Neuronal stem cell (in vitro differentiated cells): ENCODE measurements at places on chromosomes 5 and 9.
A peak's percentile ranks its signal among the peaks of the same experiment; 100 is the strongest.

- H3K27me3 ChIP-seq, result no peaks in the 10 kb centered on the region
- H3K36me3 ChIP-seq, result no peaks in the 10 kb centered on the region
- peaks cover 2% of the 10 kb centered on the region for H3K4me1 ChIP-seq
- H3K4me3 ChIP-seq, result no peak overlapping the region
- DNase-seq, result no peak
These were observed 969.2 kb downstream of the CDH18 start for GRCh38 chr5:19018822-19019221.

- no peak overlapping the region for H3K4me3 ChIP-seq
- no peak overlapping the region for H3K27ac ChIP-seq
- no peaks in the 10 kb centered on the region for H3K27me3 ChIP-seq
- peaks cover 4% of the 10 kb centered on the region for H3K4me1 ChIP-seq
These were observed 6.8 kb downstream of the FBP2 start for GRCh38 chr9:94586814-94587213.

- DNase-seq, result peak; percentile 79
- H3K36me3 ChIP-seq, result no peaks in the 10 kb centered on the region
- no peak overlapping the region for H3K4me3 ChIP-seq
- no peak overlapping the region for H3K27ac ChIP-seq
These were observed 12.2 kb upstream of the OR13J1 start for GRCh38 chr9:35882263-35882848.

DNA sequence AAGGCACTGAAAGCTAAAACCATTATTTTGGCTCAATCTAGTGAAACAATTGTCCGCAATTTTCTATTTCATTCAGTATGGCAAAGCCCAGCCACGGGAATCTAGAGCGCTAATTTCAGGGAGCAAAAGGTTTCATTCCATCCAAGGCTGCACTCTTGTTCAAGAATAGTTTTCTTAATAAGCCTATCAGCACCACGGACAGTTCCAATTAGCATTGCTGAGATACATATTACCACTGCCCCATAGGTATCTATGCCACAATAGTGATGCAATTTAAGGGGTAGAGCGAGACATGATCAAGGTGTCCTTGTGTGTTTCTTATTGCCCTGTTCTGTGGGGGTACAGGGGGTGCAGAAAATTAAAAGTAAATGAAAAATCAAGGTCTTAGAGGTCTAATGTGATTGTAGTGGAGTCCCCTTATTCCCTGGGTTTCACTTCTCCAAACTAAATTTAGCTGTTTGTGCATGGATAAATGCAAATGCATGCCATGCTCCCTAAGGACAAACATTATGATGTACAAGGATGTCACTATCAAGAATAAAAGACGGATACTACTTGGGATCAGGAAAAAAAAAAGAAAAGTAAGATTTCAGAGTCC is 45.5 kb downstream of the SPOCK1 start:
- H3K27me3 ChIP-seq, result no peaks in the 10 kb centered on the region
- H3K36me3 ChIP-seq, result no peaks in the 10 kb centered on the region
- H3K27ac ChIP-seq, result no peak overlapping the region
- H3K4me1 ChIP-seq, result peaks cover 8% of the 10 kb centered on the region

- H3K4me1 ChIP-seq, result peaks cover 27% of the 10 kb centered on the region
- H3K27me3 ChIP-seq, result no peaks in the 10 kb centered on the region
- no peak for DNase-seq
- no peak overlapping the region for H3K4me3 ChIP-seq
- H3K36me3 ChIP-seq, result no peaks in the 10 kb centered on the region
- no peak overlapping the region for H3K27ac ChIP-seq
These were observed 416.1 kb downstream of the TMEM38B start for GRCh38 chr9:106110483-106110882.

GRCh38 chr9:89536600-89536999 is 38.7 kb upstream of the SEMA4D start:
- no peaks in the 10 kb centered on the region for H3K36me3 ChIP-seq
- no peaks in the 10 kb centered on the region for H3K4me1 ChIP-seq
- peaks cover 29% of the 10 kb centered on the region for H3K27me3 ChIP-seq
- H3K27ac ChIP-seq, result no peak overlapping the region
- H3K4me3 ChIP-seq, result no peak overlapping the region

DNA sequence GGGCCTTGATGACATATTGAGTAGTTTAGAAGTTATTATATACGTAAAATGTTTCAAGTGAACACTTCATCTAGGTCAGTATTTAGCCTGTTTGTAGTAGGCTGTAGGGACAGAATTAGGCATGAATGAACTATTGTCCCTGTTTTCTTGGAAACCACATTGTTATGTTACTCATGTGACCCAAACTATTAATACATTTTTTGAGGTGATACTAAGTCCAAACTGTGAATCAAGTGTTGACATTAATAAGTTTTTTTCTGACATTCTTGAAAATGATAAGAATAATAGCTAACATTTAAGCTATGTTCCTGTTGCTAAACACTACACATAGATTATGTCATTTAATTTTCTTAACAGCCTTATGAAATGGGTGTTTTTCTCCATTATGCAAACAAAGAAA is 1642.7 kb upstream of the WWC1 start:
- H3K36me3 ChIP-seq, result no peaks in the 10 kb centered on the region
- H3K4me1 ChIP-seq, result no peaks in the 10 kb centered on the region
- DNase-seq, result no peak
- no peak overlapping the region for H3K4me3 ChIP-seq

DNA sequence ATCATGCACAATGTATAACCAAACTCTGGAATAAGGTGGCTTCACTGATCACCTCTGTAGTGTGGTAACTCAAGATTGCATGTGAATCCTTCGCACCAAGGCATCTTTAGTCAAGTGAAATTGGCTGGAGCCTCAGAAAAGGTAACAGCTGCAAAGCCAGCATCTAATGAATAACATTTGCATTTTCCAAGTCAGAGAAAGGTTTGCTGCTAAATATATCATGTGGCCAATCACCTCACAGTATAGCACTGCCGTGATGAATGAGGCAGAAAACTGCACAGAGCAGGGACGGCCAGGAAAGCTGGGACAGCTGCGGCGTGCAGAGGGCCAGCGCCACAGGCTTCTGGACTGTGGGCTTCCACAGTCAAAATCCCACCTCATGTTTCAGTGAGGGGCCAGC is 18.5 kb downstream of the MRPS27 start:
- H3K4me3 ChIP-seq, result no peak overlapping the region
- peaks cover 13% of the 10 kb centered on the region for H3K4me1 ChIP-seq
- peaks cover 67% of the 10 kb centered on the region for H3K36me3 ChIP-seq
- H3K27me3 ChIP-seq, result no peaks in the 10 kb centered on the region

DNA sequence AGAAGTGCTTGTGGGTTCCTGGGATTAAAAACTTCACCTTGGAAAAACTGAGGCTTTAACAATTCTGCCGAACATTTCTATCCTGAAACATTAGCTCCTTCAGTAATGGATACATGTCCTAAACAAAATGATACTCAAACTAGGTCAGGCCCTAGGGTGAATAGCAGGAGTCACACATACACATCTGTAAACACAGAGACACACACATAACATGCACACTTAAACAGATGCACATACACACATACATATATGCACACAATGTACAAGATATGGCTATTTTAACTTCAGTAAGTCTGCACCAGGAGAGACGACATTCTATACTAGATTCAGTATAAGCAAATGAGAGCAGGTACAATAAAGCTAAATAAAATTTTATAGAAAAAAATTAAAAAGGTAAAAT is 124.4 kb downstream of the DCP2 start:
- H3K4me1 ChIP-seq, result peaks cover 1% of the 10 kb centered on the region
- no peak overlapping the region for H3K4me3 ChIP-seq
- no peaks in the 10 kb centered on the region for H3K27me3 ChIP-seq
- no peak for DNase-seq

DNA sequence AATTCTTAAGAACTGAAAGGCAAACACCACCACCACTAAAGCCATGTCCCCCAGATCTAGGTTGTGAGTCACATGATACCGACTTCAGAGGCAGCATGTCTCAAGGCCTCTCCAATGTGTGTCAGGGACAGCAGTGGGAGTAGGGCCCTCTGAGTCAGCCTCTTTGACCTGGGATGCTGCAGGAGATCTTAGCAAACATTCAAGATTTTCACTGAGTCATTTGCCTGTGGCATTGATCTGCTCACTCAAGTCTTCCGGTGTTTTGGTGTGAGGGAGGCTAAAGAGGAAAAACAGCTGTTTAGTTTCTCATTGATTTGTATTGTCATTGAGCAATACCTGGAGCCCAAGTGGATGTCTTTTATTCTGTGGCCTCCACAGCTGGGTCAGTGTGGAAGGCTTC is 36.1 kb downstream of the TMC1 start:
- peaks cover 10% of the 10 kb centered on the region for H3K4me1 ChIP-seq
- H3K36me3 ChIP-seq, result no peaks in the 10 kb centered on the region
- H3K4me3 ChIP-seq, result no peak overlapping the region

DNA sequence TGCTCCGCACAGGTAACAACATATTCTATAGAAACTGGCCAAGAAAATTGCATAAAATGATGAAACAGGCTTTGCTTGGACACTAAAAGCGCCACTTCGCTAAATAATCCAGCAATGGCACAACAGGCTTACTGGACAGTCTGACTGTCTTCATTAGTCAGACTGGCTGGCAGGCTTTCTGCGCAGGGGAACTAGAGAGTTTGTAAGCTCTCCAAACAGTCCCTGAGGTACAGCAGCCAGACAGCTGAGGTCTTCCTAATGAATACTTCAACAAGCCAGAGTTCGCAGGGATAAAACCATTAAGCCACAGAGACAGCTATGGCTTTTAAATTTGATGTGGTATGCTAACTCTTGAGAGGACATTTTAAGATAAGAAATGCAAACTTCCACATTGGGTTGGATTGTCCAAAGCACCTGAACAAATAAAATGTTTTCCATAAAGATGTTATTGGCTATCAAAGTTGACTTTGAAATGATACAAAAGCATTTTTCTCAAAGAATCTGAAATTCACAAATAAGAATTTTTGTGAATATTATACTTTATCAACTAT is 20.7 kb downstream of the PLK2 start:
- no peak for DNase-seq
- H3K4me1 ChIP-seq, result no peaks in the 10 kb centered on the region
- no peaks in the 10 kb centered on the region for H3K27me3 ChIP-seq
- no peak overlapping the region for H3K4me3 ChIP-seq
- no peaks in the 10 kb centered on the region for H3K36me3 ChIP-seq

DNA sequence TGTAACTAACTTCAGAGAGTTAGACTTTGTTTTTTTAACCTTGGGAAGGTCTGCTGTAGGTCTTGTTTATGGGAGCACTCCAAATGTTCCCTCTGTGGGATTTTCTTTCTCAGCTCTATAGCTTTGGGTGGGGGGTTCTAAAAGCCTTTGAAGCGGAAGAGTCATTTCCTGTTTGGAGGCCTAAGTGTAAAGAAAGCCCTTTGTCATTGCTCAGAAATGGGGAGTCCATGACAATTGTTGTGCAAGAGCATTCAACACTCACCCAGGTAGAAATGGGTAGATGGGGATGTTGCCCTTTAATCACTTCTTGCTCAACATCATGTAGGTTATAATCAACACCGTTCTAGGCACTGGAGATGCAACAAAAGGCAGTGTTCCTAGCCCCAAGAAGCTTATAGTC is 30.3 kb upstream of the MAST4 start:
- H3K36me3 ChIP-seq, result no peaks in the 10 kb centered on the region
- H3K4me3 ChIP-seq, result no peak overlapping the region
- H3K27ac ChIP-seq, result no peak overlapping the region
- peaks cover 2% of the 10 kb centered on the region for H3K4me1 ChIP-seq
- no peaks in the 10 kb centered on the region for H3K27me3 ChIP-seq

- no peak overlapping the region for H3K4me3 ChIP-seq
- H3K4me1 ChIP-seq, result no peaks in the 10 kb centered on the region
- no peaks in the 10 kb centered on the region for H3K27me3 ChIP-seq
- DNase-seq, result no peak
These were observed 76.6 kb downstream of the PTPDC1 start for GRCh38 chr9:94160594-94161501.
